Activated CD8-positive, alpha-beta T cell treated with anti-CD3 and anti-CD28 coated beads, Interleukin-2, amount 10 ng/mL, durations not matched to agents 7 days and 5 days (primary cell): ENCODE measurements at places on chromosomes 12 and 14. TPM values are rescaled to one million over a fixed set of nuclear protein-coding genes. Genes with fewer than 3 reads are reported as not detected.

- H3K4me3 ChIP-seq, result no peak overlapping the region
- no peaks in the 10 kb centered on the region for H3K27me3 ChIP-seq
- H3K36me3 ChIP-seq, result no peaks in the 10 kb centered on the region
- no peaks in the 10 kb centered on the region for H3K4me1 ChIP-seq
- no peak for DNase-seq
Observed at GRCh38 chr12:5581019-5581418, 149.1 kb downstream of the NTF3 start.

DNA sequence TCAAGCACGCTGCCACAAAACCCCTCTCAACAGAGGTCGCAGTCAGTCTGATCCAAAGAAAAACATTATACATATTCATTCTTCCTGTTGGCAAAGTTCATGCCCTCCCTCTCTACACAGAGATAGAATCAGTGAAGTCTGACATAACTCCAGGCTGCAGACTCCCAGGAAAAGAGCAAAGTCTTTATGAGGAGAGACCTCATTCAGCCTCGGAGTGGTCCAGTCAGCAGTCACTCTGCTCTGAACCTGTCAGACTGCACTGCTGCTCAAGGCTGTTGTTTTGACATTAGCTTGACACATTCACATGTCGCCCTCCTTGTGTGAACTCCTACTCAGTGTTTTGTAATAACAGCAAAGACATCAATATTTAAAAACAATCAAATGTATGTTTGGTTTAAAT lies 241.2 kb upstream of the G2E3 start:
- H3K36me3 ChIP-seq, result no peaks in the 10 kb centered on the region
- no peaks in the 10 kb centered on the region for H3K4me1 ChIP-seq
- H3K27ac ChIP-seq, result no peak overlapping the region
- DNase-seq, result no peak
- H3K4me3 ChIP-seq, result no peak overlapping the region

DNA sequence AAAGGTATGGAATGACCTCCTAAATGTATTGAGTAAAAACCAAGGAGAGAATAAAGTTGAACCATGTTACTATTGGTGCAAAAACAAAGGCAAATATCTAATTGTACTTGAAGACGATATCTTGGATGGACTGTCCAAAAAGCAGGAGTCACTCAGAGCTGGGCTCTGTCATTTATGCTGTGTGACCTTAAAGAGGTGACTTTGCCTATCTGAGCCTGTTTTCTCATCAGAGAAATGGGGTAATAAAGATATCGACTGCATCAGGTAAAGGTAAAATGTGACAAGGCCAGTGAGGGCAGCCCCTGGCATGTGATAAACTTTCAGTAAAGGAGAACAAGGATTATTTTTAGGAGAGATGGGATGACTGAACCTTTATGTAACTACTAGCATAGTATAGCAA lies 1.8 kb upstream of the ABCB9 start:
- DNase-seq, result no peak
- no peaks in the 10 kb centered on the region for H3K36me3 ChIP-seq
- peaks cover 14% of the 10 kb centered on the region for H3K4me1 ChIP-seq
- no peak overlapping the region for H3K27ac ChIP-seq
- H3K27me3 ChIP-seq, result no peaks in the 10 kb centered on the region

- peaks cover 27% of the 10 kb centered on the region for H3K36me3 ChIP-seq
- no peak overlapping the region for H3K27ac ChIP-seq
- no peak for DNase-seq
- H3K4me1 ChIP-seq, result peaks cover 56% of the 10 kb centered on the region
Observed at GRCh38 chr12:768434-768833, 16.1 kb downstream of the WNK1 start.

- no peaks in the 10 kb centered on the region for H3K36me3 ChIP-seq
- no peak overlapping the region for H3K4me3 ChIP-seq
- DNase-seq, result no peak
- H3K27me3 ChIP-seq, result no peaks in the 10 kb centered on the region
- no peaks in the 10 kb centered on the region for H3K4me1 ChIP-seq
- H3K27ac ChIP-seq, result no peak overlapping the region
Observed at GRCh38 chr12:60266381-60266852, 670.6 kb downstream of the SLC16A7 start.

- DNase-seq, result no peak
- no peaks in the 10 kb centered on the region for H3K4me1 ChIP-seq
- H3K36me3 ChIP-seq, result no peaks in the 10 kb centered on the region
- no peak overlapping the region for H3K4me3 ChIP-seq
Observed at GRCh38 chr14:51544901-51545300, 106.8 kb upstream of the FRMD6 start.

DNA sequence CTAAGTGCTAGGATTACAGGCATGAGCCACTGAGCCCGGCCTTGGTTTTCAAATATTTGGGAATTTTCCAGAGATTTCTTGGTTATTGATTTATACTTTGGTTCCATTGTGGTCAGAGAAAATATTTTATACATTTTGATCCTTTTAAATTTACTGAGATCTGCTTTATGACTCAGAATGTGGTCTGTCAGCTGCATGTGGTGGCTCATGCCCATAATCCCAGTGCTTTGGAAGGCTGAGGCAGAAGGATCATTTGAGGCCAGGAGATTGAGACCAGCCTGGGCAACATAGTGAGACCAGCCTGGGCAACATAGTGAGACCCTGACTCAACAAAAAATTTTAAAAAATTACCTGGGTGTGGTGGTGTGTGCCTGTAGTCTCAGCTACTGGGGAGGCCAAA lies 49.8 kb downstream of the ADCK1 start:
- H3K27me3 ChIP-seq, result no peaks in the 10 kb centered on the region
- no peak for DNase-seq
- H3K4me3 ChIP-seq, result no peak overlapping the region
- H3K36me3 ChIP-seq, result no peaks in the 10 kb centered on the region
- no peak overlapping the region for H3K27ac ChIP-seq

DNA sequence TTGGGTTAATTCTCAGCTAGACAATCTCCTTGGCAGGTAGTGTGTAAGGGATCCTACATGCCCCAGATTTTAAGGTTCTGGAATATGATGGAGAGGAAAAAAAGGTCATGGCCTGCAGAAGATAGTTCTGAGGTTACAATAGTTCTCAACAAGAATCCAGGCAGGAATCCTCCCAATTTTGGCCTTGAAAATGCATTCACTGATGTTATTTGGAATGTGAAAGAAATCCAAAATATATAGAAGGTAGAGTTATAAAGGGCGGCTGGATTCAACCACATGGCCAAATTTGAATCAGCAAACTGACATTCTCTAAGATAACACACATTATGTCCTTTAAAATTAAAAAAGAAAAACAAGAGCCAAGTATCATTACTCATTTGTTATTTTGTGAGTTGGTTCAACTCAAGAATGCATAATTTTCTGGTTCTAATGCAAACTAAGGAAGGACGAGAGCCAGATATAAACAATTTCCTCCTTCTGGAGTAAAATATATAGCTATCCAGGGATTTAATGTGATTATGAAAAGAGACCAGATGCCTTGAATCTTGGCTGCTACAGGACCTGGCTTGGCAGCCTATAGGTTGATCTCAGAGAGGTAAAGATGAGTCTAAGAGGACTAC lies 177.0 kb upstream of the G2E3 start:
- no peak overlapping the region for H3K4me3 ChIP-seq
- no peaks in the 10 kb centered on the region for H3K27me3 ChIP-seq
- no peaks in the 10 kb centered on the region for H3K4me1 ChIP-seq
- no peaks in the 10 kb centered on the region for H3K36me3 ChIP-seq

TMEM132C gene
- not detected for total RNA-seq

CLEC14A gene
- total RNA-seq, result not detected

- H3K4me1 ChIP-seq, result no peaks in the 10 kb centered on the region
- H3K4me3 ChIP-seq, result no peak overlapping the region
- H3K27ac ChIP-seq, result no peak overlapping the region
- H3K27me3 ChIP-seq, result no peaks in the 10 kb centered on the region
- no peaks in the 10 kb centered on the region for H3K36me3 ChIP-seq
Observed at GRCh38 chr12:125412506-125412905, 347.3 kb downstream of the AACS start.

DNA sequence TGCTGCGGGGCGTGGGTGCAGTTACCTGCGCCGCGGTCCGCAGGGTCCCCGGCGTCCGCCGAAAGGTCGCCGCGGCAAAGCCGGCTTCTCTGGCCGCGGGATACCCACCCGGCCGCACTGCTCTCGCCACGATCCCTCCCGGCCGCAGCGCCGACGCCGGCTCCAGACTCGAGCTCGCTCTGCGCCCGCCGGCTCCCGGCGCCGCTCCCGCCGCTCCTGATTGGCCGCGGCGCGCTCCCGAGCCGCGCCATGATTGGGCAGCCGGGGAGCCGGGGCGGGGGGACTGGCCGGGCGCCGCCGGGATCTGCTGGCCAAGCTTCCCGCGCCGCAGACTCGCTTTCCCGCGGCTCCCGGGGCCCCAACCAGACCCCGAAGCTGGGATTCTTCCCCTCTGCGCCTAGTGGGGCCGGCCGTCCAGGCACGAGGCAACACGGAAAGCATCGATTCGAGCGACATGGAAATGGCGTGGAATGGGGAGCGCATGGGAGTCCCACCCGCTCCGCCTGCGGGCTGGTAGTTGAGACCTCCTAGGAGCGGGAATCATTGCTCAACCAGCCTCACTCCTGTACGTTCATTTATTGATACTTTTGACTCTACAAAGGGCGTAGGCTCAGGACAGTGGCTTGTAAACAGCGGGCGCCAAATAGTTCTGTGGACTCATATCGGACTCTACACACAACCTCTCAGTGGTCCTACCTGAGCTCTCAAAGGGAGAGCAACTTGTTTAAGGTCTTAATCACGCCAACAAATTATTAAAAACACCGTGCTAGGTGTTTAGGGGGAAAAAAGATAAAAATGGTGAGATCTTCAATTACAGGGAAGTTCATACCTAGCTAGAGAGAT lies 36.4 kb upstream of the STON2 start:
- H3K27ac ChIP-seq, result no peak overlapping the region
- no peaks in the 10 kb centered on the region for H3K36me3 ChIP-seq
- H3K27me3 ChIP-seq, result peaks cover 71% of the 10 kb centered on the region
- H3K4me3 ChIP-seq, result peak overlapping the region; percentile 63
- peaks cover 14% of the 10 kb centered on the region for H3K4me1 ChIP-seq

- no peak overlapping the region for H3K27ac ChIP-seq
- no peaks in the 10 kb centered on the region for H3K27me3 ChIP-seq
- H3K4me3 ChIP-seq, result no peak overlapping the region
- no peaks in the 10 kb centered on the region for H3K4me1 ChIP-seq
Observed at GRCh38 chr14:48622980-48623379, 947.6 kb upstream of the MDGA2 start.

DNA sequence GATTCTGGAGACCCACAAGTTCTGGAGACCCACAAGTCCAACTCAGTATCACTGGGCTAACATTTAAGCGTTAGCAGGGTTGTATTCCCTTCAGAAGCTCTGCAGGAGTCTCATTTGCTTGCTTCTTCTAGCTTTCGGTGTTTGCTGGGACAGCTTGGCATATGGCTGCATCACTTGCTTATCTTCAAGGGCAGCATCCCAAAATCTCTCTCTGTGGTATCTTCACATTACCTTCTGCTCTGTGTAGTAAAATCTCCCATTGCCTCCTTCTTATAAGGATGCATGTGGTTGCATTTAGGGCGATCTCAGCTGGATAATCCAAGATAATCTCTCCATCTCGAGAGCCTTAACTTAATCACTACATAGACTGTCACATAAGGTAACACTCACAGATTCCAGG lies 7.3 kb upstream of the CNTN1 start:
- H3K4me3 ChIP-seq, result no peak overlapping the region
- H3K4me1 ChIP-seq, result no peaks in the 10 kb centered on the region
- H3K36me3 ChIP-seq, result no peaks in the 10 kb centered on the region
- DNase-seq, result no peak

GRCh38 chr14:92937051-92937937 lies 14.3 kb downstream of the CHGA start:
- no peak for DNase-seq
- no peak overlapping the region for H3K4me3 ChIP-seq
- no peak overlapping the region for H3K27ac ChIP-seq
- H3K4me1 ChIP-seq, result no peaks in the 10 kb centered on the region
- no peaks in the 10 kb centered on the region for H3K27me3 ChIP-seq

TMEM229B gene
- total RNA-seq, result 9.9 TPM

GRCh38 chr14:69896972-69897371 lies 17.8 kb downstream of the SMOC1 start:
- H3K36me3 ChIP-seq, result no peaks in the 10 kb centered on the region
- H3K4me3 ChIP-seq, result no peak overlapping the region
- DNase-seq, result no peak
- peaks cover 10% of the 10 kb centered on the region for H3K27me3 ChIP-seq
- no peaks in the 10 kb centered on the region for H3K4me1 ChIP-seq

DNA sequence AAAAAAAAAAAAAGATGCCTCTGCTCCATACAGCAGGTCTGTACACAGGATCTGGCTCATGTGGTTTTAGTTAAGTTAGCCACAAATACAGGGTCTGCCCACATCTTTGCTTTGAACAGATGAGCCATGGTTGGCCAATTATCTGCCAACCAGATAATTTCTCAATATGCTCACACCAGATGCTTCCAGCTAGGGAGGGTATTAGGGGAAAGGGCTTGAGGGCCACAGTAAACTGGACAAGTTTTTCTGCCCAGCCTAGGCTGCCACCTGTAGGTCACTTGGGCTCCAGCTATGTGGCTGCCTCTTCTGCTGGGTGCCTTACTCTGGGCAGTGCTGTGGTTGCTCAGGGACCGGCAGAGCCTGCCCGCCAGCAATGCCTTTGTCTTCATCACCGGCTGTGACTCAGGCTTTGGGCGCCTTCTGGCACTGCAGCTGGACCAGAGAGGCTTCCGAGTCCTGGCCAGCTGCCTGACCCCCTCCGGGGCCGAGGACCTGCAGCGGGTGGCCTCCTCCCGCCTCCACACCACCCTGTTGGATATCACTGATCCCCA lies 776 bp downstream of the RDH5 start:
- DNase-seq, result peak; percentile 51
- H3K36me3 ChIP-seq, result peaks cover 38% of the 10 kb centered on the region
- H3K4me1 ChIP-seq, result peaks cover 71% of the 10 kb centered on the region
- H3K27ac ChIP-seq, result peak overlapping the region; percentile 57
- no peaks in the 10 kb centered on the region for H3K27me3 ChIP-seq
- no peak overlapping the region for H3K4me3 ChIP-seq

DNA sequence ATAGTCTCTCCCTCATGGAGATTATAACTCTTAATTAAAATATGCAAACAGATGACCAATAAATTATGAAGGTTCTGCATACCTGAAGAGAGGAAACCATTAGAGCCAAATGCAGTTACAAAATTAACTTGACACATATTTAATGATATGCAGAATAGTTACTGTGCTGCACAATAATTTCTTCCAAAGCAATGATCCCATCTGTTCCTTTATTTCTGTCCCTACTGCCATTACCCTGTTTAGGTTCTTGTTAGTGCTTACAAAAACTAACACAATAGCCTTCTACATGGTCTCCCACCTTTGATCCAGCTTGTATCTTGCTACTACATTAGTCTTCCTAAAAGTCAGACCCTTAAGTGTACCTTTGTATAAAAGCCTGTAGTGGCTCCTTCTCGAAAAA lies 411.1 kb downstream of the APAF1 start:
- H3K4me1 ChIP-seq, result no peaks in the 10 kb centered on the region
- H3K36me3 ChIP-seq, result no peaks in the 10 kb centered on the region
- no peak overlapping the region for H3K27ac ChIP-seq
- H3K27me3 ChIP-seq, result no peaks in the 10 kb centered on the region
- no peak overlapping the region for H3K4me3 ChIP-seq
- DNase-seq, result no peak

CLEC9A gene
- not detected for total RNA-seq

TGM1 gene
- total RNA-seq, result 2.7 TPM
